ENCODE measurements at places on chromosomes 1 and 21. TPM values are rescaled to one million over a fixed set of nuclear protein-coding genes. Genes with fewer than 3 reads are reported as not detected.

LCE6A gene
- total RNA-seq, result not detected

OPRD1 gene
- total RNA-seq, result 0.96 TPM

- no peak for DNase-seq
These were observed 62.8 kb downstream of the RGS4 start for GRCh38 chr1:163131981-163132380.

GRCh38 chr1:55073187-55073916 is 34.0 kb downstream of the PCSK9 start:
- DNase-seq, result no peak

GRCh38 chr1:22876359-22877111 is 96.1 kb downstream of the LACTBL1 start:
- DNase-seq, result peak; percentile 77

DNA sequence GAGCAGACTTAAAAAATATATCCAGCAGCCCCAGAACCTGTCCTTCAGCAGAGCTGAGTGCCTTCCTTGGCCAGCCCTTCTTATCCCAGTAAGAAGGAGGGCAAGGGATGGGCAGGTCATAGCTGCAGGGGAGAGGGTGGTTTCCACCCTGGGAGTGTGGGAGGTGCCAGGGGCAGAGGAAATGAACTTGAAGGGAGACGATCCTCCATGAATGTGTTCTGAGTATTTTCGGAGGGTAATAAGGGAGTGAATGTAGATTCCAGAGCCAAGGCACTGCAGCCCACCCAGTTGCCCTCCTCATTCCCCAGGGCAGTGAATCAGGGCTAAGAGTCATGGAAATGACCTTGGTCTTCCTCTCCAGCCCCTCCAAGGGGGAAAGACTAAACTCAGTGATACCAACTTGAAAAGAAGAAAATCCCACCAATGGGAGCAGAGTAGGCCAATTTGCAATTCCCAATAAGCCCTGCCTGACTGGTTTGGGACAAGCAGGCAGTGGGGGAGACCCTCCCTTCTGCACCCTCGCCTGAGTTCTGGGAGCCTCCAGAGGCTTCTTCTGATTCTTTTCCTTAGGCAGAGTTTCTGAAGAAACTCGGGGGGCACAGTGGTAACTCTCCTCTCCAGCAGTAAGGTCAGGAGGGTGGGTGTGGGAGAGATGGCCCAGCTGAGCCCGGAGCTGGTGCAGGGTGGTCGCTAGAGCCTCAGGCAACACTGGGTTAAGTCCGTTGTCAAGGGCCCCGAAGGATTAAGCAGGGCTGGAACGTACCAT is 4.2 kb downstream of the MYOG start:
- DNase-seq, result no peak

DNA sequence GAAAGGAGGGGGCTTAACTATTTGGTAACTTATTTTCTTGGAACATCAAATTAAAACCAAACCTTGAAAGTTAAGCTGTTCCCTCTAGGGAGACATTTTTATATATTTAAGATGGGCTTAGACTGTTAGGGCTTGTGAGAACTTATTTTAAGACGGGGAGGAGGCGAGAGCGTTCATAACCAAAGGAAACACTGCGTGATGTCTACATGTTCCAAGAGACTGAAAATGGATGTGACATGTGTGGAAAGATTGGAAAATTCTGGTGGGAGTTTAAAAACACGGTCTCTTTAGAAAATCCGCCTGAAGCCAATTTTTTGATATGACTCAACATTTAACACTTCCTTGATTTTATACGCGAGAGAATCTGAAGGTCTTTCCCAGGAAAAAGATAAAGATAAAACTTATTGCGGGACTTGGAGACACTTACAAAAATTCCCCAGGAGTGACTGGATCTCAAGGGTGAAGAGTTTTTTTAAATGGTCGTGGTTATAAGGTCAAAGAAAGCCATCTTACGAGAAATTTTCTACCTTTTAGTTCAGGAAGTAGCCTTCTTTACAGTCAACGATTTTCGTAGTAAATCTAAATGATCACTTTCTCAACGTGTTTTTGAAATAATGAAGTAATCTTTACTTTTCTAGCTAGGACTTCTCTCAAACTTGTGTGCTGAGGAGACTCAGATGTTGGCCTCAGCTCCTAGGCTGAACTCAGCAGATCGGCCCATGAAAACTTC is 828 bp downstream of the PNRC2 start:
- peak; percentile 53 for DNase-seq

GRCh38 chr1:6967431-6968111 is 182.3 kb downstream of the CAMTA1 start:
- peak; percentile 70 for DNase-seq

DNA sequence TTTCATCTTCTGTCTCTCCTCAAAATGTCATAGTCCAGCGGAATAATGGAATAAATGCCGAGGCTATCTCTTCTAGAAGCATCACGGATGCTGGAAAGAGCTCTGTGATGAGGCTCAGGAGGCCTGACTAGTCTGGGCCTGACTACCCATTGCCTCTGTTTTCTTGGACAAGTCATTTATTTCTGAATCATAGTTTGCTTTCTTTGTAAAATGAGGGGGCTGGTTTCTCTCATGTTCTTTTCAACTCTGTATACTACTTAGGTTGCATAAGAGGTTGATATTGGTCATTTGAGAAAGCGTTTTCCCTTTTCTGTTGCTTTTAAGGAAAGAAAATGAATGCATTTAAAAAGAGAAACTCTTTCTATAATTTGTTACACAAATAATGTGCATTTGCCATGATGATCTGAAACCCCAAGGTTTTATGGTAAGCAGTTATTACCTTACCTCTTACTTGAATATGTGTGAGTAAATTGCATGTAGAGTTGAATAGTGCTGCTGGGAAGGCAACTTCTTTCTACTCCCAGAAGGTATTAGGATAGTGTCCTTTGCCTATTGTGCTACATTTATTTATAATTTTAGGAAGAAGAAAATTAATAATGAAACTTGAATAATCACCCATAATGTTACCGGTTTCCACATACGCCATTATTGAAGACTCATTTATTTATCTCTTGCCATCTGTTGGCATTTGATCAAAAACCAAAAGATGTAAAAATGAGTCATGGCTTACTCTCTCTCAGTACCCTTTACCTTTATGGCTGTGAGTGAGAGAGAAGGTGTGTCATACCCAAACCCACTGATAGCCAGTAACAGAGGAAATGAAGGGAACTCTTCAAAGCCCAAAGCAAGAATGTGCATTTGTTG is 179.1 kb downstream of the FASLG start:
- DNase-seq, result no peak

KRTAP19-3 gene
- total RNA-seq, result not detected

UBL4B gene
- not detected for total RNA-seq

- DNase-seq, result no peak
These were observed 33.9 kb downstream of the LHX9 start for GRCh38 chr1:197951089-197951488.

DNA sequence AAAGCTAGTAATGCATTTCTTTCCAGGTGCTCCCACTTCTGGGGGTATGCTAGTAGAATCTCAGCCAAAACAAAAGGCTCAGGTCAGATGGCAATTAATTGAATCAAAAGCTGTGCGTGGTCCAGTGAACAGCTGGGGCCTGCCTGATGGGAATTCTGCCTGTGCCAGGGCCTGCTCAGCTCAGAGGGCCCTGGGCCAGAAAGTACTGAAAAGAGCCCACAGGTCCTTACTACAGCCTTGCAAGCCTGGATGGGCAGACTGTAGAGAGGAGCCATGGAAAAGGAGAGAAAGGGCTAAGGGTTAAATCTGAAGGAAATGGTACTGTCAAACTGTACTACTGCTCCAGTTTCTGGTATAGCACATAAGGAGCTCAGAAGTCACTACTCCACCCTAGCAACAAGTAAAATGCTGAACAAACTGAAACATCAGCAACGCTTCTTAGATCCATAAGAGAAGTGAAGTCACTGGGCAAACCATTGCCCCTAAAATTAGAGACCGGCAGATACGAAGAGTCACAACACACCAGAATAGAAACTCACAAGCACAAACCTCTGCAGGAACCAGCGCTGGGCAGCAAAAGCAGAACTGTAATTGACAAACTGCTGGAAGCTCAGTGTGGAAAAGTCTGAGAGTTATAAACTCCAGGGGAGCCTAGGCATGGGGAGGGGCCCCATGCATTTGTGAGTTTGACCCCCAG is 121.1 kb upstream of the SYT6 start:
- no peak for DNase-seq

PRAMEF18 gene
- total RNA-seq, result not detected

DNA sequence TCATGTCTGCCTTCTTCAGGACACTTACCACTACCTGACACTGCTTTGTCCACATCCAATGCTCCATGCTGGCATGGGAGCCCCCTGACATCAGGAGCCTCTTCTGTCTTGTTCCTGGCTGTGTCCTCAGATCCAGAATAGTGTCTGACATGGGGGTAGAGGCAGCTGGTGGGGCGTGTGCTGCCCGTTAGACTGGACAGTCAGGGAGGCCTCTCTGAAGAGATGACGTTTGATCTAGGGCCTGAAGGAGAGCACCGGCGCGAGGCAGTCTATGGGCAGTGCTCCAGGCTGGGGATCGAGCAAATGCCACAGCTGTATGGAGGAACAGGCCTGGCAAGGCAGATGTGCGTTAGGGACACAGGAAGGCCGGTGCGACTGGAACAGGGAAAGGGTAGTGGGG is 16.6 kb downstream of the SLC9A1 start:
- no peak for DNase-seq

ADAMTSL4 gene
- total RNA-seq, result 1.1 TPM

DNA sequence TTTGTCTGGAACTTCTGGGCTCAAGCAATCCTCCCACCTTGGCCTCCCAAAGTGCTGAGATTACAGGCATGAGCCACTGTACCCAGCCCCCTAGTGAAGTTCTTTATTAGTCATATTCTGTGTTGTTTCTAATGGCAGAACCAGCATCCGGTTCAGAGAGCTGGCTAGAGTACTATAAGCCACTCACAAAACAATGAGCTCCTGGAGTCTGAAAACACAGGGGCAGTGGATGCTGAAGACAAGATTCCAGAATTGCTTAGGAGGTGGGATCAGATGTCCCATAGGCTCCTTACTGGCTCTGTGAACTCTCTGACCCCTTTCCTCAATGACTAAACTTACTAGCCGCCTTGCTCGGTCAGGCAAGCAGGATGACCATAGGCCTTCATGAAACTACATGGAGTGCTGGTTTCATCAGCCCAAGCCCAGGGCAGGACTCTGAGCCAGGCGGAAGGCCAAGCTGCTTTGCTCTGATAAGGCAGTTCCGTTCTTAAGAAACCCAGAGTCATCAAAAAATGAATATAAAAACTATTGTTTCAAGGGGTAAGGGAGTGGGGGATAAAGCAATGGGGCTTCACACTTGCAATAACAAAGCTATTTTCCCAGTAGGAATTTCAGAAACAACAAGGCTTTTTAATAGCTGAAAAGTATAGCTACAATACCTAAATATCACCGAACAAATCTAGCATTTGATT is 8.1 kb downstream of the MTHFR start:
- DNase-seq, result no peak

DNA sequence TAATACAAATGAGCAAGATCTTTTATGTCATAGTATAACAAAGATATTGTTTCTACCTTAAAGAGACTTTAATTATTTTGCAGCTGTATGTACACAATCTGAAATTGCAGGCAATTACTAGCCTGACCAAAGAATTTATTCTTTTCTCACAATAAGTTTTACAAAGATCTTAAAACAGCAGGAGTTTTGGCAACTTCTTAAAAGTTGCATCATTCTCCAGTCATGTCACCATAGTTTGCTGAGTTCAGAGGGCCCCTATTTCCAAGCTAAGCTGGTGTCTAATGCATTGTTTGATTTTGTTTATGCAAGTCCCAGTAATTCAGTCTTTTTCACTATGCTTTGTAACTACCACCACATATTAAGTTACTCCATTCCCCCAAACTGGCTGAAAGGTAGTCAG is 114.8 kb downstream of the DNAH14 start:
- no peak for DNase-seq

DNA sequence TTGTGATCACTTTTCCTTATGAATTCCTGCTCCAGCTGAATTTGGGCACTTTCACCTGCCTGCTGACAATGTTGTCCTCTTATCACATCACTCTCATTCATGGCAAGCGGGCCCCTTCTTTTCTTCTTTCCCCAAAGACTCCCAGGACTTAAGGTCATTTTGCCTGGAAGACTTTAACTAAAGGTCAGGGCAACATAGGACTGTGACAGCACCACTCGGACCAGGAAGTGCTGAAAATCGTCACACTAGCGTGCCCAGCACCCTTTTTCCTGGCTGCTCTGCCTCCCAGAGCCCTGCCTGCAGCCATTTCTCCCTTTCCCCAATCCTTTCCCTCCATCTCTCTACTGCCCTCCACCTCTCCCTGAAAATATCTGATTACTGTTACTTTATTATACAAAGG is 35.4 kb downstream of the CD34 start:
- DNase-seq, result no peak

GRCh38 chr1:201020721-201021629 is 2.5 kb downstream of the KIF21B start:
- no peak for DNase-seq

DNA sequence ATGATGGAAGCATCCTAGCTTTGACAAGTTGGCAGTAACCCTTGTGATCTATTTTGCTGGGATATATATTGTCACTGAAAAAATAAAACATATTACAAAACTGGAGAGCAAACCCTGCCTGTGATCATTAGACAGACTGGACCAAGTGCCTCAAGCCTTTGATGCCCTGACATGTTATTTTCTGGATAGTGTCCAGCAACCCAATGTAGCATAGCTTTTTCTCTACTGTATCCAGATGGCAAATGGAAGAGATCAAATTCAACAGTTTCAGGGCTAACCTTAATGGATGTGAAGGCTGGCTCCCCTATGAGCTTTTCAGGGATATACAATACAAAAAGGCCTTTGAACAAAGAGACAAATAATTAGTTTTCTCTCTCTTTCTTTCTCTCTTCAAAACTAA is 25.1 kb downstream of the WARS2 start:
- DNase-seq, result no peak

- no peak for DNase-seq
These were observed 6.7 kb upstream of the PINK1 start for GRCh38 chr1:20626524-20626923.

DNA sequence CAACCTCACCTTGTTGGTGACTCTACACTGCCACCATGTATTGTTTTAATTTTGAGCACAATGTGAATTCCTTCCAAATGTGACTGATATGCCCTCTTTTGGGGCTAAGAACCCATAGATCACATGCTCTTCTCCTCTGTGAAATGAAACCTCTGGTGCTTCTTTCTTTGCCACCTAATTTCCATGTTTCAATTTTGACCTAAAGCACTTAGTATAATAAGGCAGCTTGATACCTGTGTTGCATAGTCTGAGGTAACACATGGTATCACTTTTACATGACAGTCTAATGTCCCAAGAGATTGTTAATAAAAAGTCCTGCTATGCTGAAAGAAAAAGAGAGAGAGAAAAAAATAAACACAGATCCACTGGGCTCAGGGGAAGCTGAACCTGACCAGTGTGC is 24.2 kb downstream of the CLEC20A start:
- no peak for DNase-seq

LCE4A gene
- total RNA-seq, result not detected

KCNK1 gene
- total RNA-seq, result 0.12 TPM
